ENCODE measurements at places on chromosomes 3 and 15. TPM values are rescaled to one million over a fixed set of nuclear protein-coding genes. Genes with fewer than 3 reads are reported as not detected.

- no peak for DNase-seq
Observed at GRCh38 chr3:123880998-123881561, 3.1 kb downstream of the MYLK start.

GRCh38 chr3:27666708-27667107 lies 55.4 kb downstream of the EOMES start:
- peak; percentile 91 for DNase-seq

- DNase-seq: no peak
Observed at GRCh38 chr3:162704238-162704637, 1207.6 kb downstream of the OTOL1 start.

GRCh38 chr3:14324224-14324944 lies 78.0 kb upstream of the SLC6A6 start:
- DNase-seq: no peak

DNA sequence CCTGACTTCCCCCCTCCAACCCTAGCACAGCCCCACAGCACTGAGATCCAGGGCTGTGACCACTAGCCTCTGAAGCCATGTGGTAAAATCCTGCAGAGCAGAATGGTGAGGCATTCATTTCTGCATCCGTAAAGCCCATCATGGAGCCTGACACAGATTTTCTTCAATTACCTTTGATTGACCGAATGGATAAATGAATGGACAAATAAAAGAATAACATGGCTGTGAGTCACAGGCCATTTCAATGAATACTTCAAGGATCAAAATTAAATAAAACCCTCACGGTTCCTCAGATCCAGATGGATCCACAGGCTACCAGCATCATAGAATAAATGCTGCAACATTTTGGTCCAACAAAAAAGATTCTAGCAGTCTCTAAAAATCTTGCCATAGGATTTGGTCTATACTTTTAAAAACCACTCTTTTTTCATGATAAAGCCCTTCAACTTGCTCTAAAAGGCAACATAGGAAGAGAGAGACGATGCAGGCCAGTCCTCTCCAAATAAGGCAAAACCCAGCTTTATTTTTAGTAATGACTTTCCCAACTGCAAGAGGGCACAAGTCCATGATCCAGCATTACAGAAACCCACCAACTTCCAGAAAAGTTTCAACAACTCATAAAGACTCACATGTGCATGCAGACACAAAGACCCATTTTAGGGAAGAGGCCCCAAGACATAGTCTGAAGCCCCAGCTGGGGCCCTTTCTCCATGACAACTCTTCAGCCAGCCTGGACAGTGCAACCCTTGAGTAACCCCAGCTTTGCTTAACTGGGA lies 52.4 kb upstream of the MRPS22 start:
- DNase-seq: no peak

DNA sequence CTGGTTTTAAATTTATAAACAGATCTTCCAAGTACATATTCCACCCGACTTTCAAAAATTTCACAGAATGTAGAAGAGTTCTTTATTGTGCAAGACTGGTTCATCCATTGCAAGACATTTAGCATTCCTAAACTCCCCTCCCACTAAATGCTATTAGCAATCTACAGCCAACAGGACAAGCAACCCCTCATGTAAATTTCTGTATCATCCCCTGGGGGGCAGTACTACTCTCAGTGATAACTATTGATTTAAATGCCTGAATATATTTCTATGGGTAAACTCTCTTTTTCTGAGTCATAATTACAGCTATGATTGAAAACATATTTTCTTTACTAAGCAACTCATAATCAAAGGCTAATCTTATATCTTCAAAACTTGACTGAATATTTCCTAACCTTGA lies 10.7 kb upstream of the SLC15A2 start:
- DNase-seq: no peak

The SCAMP5 gene
- 1.9 TPM for total RNA-seq
